GOT3 (cell line): ENCODE measurements at places on chromosomes 7 and 10.

DNA sequence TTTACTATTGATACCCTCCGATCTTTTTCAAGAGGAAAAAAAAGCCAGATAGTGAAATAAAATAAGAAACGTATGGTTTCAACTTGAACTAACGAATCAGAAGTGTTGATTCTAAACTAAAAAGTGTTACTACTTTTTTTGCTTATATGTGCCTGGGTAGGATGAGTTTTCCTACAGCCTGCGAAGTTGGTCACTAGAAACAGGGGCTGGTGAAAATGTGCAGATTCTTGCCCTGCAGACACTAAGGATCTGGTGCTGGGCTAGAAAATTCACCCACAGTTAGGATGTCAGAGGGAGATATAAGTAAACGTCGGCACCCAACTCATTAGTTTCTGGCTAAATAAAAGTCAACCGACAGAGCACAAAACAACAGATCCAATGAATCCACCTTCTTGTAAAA is 298.7 kb upstream of the NFE2L3 start:
- no peak for DNase-seq

GRCh38 chr7:158586499-158587161 is 993 bp downstream of the PTPRN2 start:
- DNase-seq: no peak

DNA sequence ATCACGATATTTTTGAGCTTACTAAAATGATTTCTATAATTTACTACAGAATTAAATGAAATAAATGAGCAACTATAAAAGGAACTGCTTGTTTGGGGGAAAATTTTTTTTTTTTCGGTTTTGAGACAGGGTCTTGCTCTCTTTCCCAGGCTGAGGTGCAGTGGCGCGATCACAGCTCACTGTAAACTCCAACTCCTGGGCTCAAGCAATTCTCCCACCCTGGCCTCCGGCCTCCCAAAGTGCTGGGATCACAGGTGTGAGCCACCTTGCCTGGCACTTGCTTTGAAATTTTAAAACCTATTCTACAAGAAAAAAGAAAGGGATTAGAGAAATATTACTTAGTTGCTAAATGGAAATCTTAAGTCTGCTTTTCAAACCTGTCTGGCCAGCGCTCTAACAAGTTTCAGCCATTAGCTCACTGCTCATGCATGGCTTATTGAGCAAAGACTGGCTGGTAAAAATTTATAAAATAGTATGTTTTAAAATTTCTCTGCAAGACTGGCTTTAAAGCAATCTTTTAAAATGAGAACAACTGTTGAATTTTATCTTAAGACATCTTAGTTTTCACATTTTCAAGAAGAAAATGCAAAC is 144.0 kb downstream of the ATE1 start:
- no peak for DNase-seq

DNA sequence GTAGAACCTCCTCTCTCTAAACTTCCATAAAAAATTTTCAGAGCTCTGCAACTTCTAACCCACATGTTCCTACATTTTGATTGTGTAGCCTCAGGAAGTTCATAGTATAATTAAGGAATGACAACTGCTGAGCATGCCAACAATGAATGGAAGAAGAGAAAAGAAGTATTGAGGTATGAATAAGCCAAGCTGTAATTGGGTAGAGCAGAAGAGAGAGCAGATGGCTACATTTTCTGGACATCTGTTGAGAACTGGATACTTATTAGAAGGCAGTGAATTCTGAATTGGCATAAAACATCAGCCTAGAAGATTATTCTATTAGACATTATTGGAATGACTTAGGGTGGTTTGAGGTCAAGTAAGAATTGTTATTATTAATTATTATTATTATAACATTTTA is 728.3 kb upstream of the PHF14 start:
- DNase-seq: no peak

GRCh38 chr7:34307540-34307939 is 350.5 kb upstream of the NPSR1 start:
- no peak for DNase-seq

DNA sequence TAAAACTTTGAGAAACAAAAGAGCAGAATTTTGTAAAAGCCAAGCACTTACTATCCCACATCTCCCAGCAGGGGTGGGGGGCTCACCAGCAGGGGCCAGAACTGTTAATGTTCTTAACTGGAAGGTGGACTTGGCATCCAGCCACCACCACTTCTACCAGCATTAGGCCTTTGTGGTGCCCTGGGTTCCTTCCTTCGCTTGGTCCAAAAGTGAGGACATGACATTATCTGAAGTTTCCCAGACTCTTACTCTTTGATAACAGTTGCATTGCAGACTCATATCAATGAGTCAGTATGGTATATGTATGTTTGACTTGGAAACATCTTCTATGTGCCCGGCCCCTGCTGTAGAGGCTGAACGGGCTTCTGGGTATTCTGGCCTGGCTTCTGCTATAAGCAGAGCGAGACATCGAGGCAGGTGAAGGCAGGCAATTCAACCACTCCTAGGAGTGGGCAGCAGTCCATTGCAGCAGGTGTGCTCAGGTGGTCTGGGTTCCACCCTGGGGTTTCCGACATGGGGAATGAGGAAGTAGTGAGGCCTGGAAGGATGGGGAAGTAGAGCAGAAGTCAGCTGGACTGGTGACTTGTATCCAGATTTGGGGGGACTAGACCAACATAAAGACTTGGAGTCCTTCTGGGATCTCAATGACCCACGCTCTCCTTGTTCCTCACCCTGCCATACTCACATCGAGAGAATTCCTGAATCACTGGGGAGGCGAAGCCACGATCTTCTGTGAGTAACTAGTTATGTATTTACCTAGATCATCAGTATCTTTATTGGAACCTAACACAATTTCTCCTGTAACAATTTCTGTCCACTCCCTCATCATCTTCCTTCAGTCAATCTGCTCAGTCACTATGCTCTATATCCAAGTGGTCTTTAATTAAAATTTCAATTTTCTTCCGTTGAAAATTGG is 4.1 kb downstream of the ZNF777 start:
- no peak for DNase-seq

DNA sequence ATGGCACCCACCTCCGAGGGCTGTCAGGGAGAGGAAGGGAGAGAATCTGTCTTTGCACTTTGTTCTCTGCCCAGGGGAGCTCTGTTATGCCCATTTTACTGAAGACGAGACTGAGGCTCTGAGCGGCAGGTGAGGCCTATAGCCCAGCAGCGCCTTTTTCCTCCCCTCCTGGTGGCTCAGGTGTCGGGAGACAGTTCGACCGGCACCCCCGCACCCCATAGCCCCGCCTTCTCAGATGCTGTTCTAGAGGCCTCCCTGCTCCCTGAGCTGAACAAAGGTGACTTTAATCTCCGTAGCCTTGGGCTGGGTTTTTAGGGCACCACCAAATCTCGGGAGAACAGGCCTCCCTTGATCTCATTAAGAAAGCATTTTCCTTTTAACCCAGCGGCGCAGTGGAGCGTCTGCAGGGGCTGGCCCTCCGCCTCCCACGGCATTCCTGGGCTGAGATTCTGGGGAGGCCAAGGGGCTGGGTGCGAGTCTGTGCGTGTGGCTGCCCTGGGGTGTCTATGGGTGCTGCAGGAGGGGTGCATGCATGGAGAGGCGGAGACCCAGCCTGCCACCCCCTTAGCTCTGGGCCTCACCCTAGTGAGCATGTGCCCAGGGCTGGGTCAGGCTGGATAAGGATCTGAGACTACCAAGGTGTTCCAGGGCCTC is 3.3 kb downstream of the LFNG start:
- no peak for DNase-seq

DNA sequence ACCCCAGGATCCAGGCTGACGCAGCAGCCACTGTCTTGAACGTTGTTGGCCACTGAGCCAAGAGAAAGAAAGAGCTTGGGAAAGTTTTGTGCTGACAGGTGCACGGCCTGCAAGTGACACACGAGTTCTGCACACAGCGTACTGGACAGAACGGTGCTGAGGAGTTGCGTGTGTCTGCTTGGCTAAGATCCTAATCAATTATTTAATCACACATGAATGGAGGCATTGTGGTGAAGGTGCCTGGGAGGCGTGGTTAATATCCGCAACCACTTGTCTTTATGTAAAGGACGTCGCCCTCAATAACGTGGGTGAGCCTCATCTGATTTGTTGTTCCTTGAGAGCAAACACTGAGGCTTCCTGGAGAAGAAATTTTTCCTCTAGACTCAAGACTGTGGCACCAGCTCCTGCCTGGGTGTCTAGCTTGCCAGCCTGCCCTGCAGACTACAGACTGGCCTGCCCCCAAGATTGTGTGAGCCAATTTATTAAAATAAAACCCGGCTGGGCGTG is 16.6 kb upstream of the GNA12 start:
- DNase-seq: no peak

GRCh38 chr7:4261601-4261960 is 420.5 kb upstream of the FOXK1 start:
- DNase-seq: no peak
